ENCODE measurements at places on chromosomes 3 and 15. TPM values are rescaled to one million over a fixed set of nuclear protein-coding genes. Genes with fewer than 3 reads are reported as not detected.

GRCh38 chr3:197216169-197216860, 82.1 kb downstream of the DLG1 start:
- DNase-seq = no peak
- peaks cover 5% of the 10 kb centered on the region for H3K4me1 ChIP-seq
- H3K36me3 ChIP-seq = no peaks in the 10 kb centered on the region
- H3K27ac ChIP-seq = peak overlapping the region; percentile 18

- H3K4me1 ChIP-seq = peaks cover 17% of the 10 kb centered on the region
- no peaks in the 10 kb centered on the region for H3K36me3 ChIP-seq
- DNase-seq = no peak
- H3K27ac ChIP-seq = no peak overlapping the region
Measured at GRCh38 chr15:36472672-36473071, 106.8 kb upstream of the CDIN1 start.

- H3K27ac ChIP-seq = no peak overlapping the region
- no peaks in the 10 kb centered on the region for H3K4me1 ChIP-seq
- no peak for DNase-seq
- H3K36me3 ChIP-seq = no peaks in the 10 kb centered on the region
- H3K27me3 ChIP-seq = no peaks in the 10 kb centered on the region
- H3K4me3 ChIP-seq = no peak overlapping the region
Measured at GRCh38 chr15:100158356-100158755, 183.4 kb downstream of the ADAMTS17 start.

DNA sequence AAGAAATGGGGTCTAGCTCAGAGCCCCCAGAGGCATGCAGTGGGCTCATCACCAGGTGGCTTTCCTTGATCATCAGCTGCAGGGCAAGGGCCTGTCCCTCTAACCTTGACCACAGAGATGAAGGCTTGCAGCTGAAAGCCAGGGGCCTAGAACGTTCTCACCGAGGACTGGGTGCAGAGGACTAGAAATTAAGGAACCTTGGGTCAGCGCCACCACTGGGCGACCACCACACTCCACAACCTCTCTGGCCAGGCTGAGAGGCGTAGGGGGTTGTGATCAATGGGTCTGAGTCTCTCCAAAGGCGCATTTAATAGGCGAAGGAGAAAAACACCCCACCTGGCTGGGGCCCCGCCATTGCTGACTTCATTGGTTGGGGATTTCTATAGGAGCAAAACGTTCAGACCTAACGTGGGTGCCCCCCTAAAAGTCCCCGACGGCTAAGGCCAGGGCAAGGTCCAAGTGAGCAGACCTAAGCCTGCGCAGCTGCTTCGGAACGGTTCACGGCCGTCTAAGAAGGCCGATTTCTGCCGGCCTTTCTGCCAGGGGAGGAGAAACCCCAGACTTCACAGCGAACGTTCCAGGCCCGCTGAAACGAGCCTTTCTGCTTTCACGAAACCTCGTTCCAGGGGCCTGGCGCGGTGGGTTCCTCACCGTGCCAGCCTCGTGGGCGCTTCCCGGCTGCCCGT, 915 bp downstream of the BCL2L10 start:
- DNase-seq = no peak
- no peaks in the 10 kb centered on the region for H3K36me3 ChIP-seq
- no peak overlapping the region for H3K27ac ChIP-seq
- peaks cover 12% of the 10 kb centered on the region for H3K4me1 ChIP-seq
- H3K27me3 ChIP-seq = peaks cover 22% of the 10 kb centered on the region

GRCh38 chr3:67083277-67083676, 85.2 kb downstream of the KBTBD8 start:
- no peak for DNase-seq
- no peaks in the 10 kb centered on the region for H3K27me3 ChIP-seq
- no peaks in the 10 kb centered on the region for H3K4me1 ChIP-seq

- DNase-seq = no peak
- no peak overlapping the region for H3K4me3 ChIP-seq
- H3K36me3 ChIP-seq = no peaks in the 10 kb centered on the region
- no peaks in the 10 kb centered on the region for H3K27me3 ChIP-seq
- peaks cover 52% of the 10 kb centered on the region for H3K4me1 ChIP-seq
- H3K27ac ChIP-seq = no peak overlapping the region
Measured at GRCh38 chr3:54859184-54859583, 68.7 kb downstream of the LRTM1 start.

- no peak overlapping the region for H3K27ac ChIP-seq
- no peak for DNase-seq
- H3K27me3 ChIP-seq = no peaks in the 10 kb centered on the region
- H3K36me3 ChIP-seq = no peaks in the 10 kb centered on the region
- no peak overlapping the region for H3K4me3 ChIP-seq
Measured at GRCh38 chr3:10417847-10418246, 87.5 kb downstream of the ATP2B2 start.

DNA sequence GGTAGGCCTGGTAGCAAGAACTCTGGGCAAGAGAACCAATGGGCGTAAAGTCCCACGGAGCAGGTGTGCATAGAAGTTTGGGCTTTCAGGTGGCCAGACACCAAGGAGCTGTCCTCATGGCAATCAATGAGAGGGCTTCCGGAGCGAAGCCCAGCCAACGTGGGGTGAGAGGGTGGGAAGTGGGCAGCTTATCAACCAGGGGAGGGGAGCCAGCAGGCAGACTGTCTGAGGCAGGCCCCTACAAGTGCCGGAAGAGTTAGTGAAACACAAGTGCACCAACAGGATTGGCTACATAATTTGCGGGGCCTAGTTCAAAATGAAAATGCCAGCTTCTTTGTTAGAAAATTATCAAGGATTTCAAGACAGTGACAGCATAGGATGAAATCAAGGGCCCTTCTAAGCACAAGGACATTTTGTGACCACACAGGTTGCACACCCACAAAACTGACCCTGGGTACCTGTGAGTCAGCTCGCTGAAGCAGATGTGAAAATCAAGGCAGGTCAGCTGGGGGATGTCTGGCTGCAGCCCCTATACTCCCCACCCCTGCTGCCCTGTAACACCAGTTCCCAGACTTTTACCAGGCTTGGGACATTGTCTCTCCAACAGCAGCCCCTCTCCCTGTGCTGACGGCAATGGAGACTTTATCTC, 102.1 kb upstream of the ETV5 start:
- DNase-seq = no peak
- peak overlapping the region; percentile 56 for H3K27ac ChIP-seq
- H3K4me3 ChIP-seq = no peak overlapping the region
- H3K27me3 ChIP-seq = no peaks in the 10 kb centered on the region

DNA sequence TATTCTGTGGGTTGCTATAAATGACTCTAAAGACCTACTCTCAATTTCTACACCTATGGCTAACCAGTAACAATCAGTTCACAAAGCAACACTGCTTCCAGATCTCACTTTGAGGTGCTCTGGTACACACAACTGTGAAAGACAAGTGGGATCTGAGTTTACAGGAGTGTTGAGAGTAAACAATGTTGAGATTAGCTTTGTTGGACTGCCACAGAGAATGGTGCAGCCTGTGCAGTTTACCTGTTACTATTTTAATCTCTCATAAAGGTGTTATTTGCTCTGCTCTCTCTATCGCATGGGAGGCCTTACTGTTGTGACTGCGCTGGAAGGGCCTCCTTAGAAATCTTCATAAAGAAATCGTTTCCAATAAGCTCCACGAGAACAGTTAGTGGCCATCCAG, 112.0 kb downstream of the SOX2 start:
- H3K36me3 ChIP-seq = no peaks in the 10 kb centered on the region
- no peak for DNase-seq
- H3K4me1 ChIP-seq = no peaks in the 10 kb centered on the region
- no peak overlapping the region for H3K4me3 ChIP-seq

DNA sequence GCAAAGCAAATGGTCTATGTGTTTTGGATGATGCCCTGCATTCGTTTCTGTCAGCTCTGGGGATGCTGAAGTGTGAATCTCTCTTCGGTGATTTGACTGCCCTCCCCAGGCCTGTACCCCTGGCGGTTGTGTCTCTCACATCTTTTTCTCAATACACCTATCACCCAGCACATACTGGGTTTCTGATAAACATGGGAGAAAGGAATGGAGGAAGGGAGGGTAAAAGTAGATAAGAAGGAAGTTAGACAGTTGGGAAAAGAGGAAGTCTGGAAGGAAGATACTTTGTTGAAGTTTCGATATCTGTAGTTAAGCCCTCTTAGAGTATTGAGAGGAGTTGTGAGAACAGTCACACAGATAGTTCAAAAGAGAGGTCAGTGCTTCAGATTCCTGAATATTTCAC, 35.8 kb upstream of the LRTM1 start:
- H3K27ac ChIP-seq = no peak overlapping the region
- H3K36me3 ChIP-seq = no peaks in the 10 kb centered on the region
- DNase-seq = no peak
- H3K4me3 ChIP-seq = no peak overlapping the region

DNA sequence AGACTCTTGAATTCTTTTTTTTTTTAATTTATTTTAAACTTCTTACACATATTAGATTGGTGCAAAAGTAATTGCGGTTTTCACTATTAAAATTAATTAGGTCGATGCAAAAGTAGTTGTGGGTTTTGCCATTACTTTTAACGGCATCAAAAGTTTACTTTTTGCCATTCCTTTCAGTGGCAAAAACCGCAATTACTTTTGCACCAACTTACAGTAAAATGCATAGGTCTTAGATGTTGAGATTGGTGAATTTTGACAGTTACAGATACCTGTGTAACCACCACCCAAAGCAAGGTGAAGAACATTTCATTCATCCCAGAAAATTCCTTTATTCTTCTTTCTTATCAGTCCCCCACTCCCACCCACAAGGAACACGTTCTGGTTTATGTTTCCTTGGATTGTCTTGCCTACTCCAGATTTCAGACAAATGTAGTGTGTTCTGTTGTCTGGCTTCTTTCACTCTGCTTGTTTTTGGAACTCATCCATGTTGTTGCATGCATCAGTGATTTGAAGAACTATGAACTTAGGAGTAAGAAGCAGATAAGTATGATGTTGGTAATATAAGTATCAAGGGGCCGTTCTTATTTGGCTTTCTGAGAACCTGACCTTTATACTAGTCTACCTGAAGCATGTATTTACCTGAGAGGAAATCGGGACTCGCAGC, 198.4 kb upstream of the UBE2E1 start:
- no peak for DNase-seq
- H3K4me3 ChIP-seq = no peak overlapping the region
- peaks cover 11% of the 10 kb centered on the region for H3K4me1 ChIP-seq
- H3K27ac ChIP-seq = no peak overlapping the region
- no peaks in the 10 kb centered on the region for H3K36me3 ChIP-seq

DNA sequence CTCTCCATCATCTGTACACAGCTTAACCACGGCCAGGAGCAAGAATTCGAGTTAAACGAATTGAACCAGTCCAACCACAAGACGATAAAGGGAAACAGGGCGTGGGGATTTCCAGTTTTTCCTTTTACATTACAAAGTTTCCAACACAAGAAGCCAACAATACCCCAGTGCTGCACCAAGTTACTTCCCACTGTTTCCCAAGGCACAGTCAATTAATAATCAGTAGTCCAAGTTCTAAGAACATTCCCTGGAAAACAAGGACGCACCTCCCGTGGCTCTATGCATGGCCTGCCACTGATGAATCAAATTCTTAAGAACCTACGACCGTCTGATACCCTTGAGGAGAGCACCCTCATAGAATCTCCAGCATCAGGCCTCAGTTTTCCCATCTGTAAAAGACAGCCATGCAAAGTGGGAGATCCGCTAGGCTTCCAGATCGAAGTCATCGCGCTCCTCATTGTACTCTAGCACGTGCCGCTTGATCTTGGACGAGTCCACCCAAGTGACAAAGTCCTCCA, 774 bp downstream of the IMP3 start:
- peaks cover 32% of the 10 kb centered on the region for H3K4me1 ChIP-seq
- no peaks in the 10 kb centered on the region for H3K36me3 ChIP-seq
- DNase-seq = no peak
- H3K27me3 ChIP-seq = no peaks in the 10 kb centered on the region
- H3K4me3 ChIP-seq = peak overlapping the region; percentile 86
- H3K27ac ChIP-seq = peak overlapping the region; percentile 94

Gene SENP8
- total RNA-seq = 2.0 TPM

Gene DISP2
- total RNA-seq = 0.17 TPM

Measured in esophagus muscularis mucosa (tissue), 4 donors.